CD8-positive, alpha-beta T cell (primary cell): ENCODE measurements at places on chromosomes 2 and 18.

GRCh38 chr2:75200140-75201096 lies 1.1 kb upstream of the TACR1 start:
- DNase-seq = no peak

DNA sequence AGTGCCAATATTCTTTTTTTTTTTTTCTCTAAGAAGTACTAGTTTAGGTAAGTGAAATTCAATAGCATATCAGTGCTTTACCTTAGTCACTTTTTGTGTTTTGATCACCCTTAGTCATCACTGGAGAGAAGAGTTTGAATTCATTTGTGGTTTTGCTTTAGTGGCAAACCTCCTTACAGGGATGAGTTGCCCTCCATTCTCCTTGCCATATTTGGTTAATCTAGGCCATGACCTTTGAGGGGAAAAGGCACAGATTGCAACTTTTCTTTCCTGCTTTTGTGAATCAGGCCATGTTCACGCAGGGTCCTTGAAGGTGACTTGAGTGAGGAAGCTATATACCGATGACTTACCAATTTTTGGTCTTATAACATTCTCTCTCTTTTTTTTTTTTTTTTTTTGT lies 34.4 kb downstream of the PLEKHA3 start:
- no peak for DNase-seq

GRCh38 chr2:127392133-127392827 lies 4.5 kb upstream of the MAP3K2 start:
- DNase-seq = no peak

- no peak for DNase-seq
Observed at GRCh38 chr2:134410006-134410405, 156.1 kb downstream of the MGAT5 start.

DNA sequence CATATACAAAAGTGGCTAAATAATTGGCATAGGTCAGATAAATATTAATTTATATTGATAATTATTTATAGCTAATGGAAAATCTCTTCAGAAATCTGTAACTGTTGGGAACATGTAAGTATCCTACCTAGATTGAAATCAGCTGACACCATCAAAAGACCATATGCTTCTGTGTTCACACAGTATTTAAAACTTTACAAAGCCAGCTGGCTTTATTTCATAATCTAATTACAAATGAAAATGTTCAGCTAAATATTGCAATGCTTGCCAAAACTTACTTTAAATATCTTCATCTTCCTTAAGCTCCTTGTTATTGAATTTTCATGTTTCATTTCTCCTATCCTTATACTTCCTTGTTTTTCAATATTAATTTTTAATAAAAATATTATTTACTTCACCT lies 190.9 kb upstream of the DOK6 start:
- no peak for DNase-seq

DNA sequence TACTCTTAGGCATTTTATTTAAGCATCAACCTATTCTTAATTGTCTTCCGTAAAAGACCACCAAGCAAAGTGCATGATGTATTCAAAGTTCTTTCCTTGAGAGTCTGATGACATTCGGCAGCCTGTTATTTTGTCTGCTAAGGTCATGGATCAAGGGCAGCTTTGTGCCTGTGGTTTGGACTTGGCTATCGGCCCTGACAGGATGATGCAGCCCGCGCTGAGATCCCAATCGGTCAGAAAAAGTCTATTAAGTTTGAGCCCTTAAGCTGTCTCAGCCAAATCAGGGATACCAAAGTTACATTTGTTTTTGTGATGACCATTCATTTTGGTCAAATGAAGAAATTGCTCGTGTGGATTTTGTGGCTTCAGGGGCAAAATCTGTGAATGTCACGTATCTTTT lies 718.9 kb upstream of the FANCL start:
- no peak for DNase-seq

GRCh38 chr2:12178289-12179080 lies 432.1 kb downstream of the LPIN1 start:
- no peak for DNase-seq
